ENCODE measurements at places on chromosomes 16 and 17. TPM values are rescaled to one million over a fixed set of nuclear protein-coding genes. Genes with fewer than 3 reads are reported as not detected.

The TNFRSF13B gene
- not detected for total RNA-seq

The GJD3 gene
- total RNA-seq, result not detected

The RAMP2 gene
- total RNA-seq, result 27.4 TPM

The GNG13 gene
- not detected for total RNA-seq

The MYH2 gene
- not detected for total RNA-seq

The SLC35G6 gene
- total RNA-seq, result not detected

All from gastroesophageal sphincter (tissue), 4 donors.